ENCODE measurements at places on chromosomes 12 and 14. TPM values are rescaled to one million over a fixed set of nuclear protein-coding genes. Genes with fewer than 3 reads are reported as not detected.

CMKLR1 gene
- total RNA-seq: 6.8 TPM

SYNDIG1L gene
- total RNA-seq: not detected

COCH gene
- not detected for total RNA-seq

SLC17A8 gene
- not detected for total RNA-seq

DAZAP2 gene
- 155 TPM for total RNA-seq

AKAP5 gene
- 0.09 TPM for total RNA-seq

All from pericardium fibroblast (primary cell).